HepG2 (cell line): ENCODE measurements at places on chromosomes 4 and X.

GRCh38 chrX:125681507-125681906, 361.8 kb downstream of the TEX13C start:
- no peak overlapping the region for H3K4me3 ChIP-seq
- DNase-seq, result no peak
- H3K27ac ChIP-seq, result no peak overlapping the region
- H3K27me3 ChIP-seq, result no peaks in the 10 kb centered on the region
- H3K4me1 ChIP-seq, result no peaks in the 10 kb centered on the region

DNA sequence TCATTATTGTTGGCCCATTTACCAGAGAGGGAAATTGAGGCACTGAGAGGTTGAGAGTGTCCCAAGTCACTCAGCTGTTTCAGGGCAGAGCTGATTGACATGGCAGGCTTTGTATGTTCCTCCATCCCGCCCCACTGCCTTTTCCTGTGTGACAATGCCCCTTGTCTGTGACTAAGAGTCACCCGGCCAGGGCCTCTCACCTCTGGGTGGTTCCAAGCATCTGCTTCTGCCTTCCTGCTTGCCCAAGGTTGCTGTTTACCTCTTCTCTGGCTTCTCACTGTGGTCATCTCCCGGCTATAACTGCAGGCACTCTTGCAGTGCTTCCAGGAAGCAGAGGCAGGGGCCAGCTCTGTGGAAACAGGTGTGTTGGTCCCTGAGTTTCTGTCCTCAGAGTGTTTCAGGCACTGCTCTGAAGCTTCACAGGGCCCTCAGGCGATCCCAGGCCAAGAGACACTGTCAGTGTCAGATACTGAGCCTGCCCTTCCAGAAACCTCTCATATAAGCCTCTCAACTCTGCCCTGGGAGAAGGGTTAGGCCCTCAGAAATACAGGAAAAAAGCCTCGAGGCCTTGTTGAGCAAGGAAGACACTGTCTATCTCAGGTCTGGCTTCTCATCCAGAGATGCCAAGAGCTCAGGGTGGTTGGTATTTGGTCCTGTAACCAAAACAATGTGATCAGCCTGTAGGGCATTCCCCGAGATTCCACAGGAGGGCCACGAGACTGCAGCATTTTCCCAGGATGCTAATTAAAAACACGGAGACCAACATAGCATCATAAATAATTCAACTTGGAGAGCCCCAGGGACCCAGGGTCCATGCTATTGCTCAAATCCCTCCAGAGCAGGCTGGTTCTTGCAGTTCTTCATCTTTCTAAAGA, 42.0 kb upstream of the PROM1 start:
- H3K27ac ChIP-seq, result no peak overlapping the region
- DNase-seq, result no peak
- H3K4me3 ChIP-seq, result no peak overlapping the region
- H3K4me1 ChIP-seq, result peaks cover 78% of the 10 kb centered on the region

GRCh38 chr4:40656201-40656863, 26.7 kb upstream of the RBM47 start:
- H3K4me1 ChIP-seq, result no peaks in the 10 kb centered on the region; the same call in 1 of the 2 replicates
- H3K27ac ChIP-seq, result no peak overlapping the region
- no peaks in the 10 kb centered on the region for H3K36me3 ChIP-seq
- no peak for DNase-seq
- no peak overlapping the region for H3K4me3 ChIP-seq

DNA sequence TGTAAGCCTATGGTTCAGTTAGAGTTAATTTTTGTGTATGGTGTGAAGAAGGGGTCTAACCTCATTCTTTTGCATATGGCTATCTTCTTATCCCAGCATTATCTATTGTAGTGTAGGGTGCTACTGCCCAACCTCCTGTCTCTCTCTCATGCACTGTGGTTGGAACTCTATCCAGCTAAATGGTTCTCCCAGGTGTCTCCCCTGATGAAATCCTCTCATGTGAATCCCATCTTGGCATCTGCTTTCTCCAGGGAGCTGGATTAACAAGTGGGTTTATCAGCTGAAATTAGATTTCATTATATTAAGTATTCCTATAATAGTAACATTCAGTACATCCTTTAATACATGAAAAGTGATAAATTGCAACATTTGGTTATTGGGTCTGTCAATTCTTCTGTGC, 224.7 kb upstream of the SFRP2 start:
- no peak for DNase-seq
- H3K4me1 ChIP-seq, result no peaks in the 10 kb centered on the region
- H3K4me3 ChIP-seq, result no peak overlapping the region
- H3K27ac ChIP-seq, result no peak overlapping the region
- no peaks in the 10 kb centered on the region for H3K36me3 ChIP-seq

- H3K4me3 ChIP-seq, result no peak overlapping the region
- H3K27me3 ChIP-seq, result no peaks in the 10 kb centered on the region
- no peaks in the 10 kb centered on the region for H3K4me1 ChIP-seq
- no peaks in the 10 kb centered on the region for H3K36me3 ChIP-seq
- DNase-seq, result no peak
Measured at GRCh38 chrX:125340490-125340889, 20.8 kb downstream of the TEX13C start.

DNA sequence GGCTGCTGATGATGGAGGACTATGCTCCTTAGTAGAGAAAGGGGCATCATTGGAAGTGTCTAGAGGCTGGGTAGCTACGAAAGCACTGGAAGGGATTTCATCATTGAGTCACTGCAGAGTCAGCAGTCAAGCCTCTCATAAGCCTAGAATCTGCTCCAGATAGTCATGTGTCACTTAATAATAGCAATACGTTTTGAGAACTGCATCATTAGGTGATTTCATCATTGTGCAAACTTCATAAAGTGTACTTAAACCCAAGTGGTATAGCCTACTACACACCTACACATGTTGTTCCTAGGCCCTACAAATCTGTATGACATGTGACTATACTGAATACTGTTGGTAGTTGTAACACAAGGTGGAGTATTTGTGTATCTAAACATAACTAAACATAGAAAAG, 165.6 kb downstream of the PTTG2 start:
- H3K4me1 ChIP-seq, result peaks cover 69% of the 10 kb centered on the region
- DNase-seq, result no peak
- no peak overlapping the region for H3K4me3 ChIP-seq
- H3K27me3 ChIP-seq, result no peaks in the 10 kb centered on the region
- H3K36me3 ChIP-seq, result 0 out of 2 replicates have a peak, but pooled peaks cover 1% of the 10 kb centered on the region
- no peak overlapping the region for H3K27ac ChIP-seq

- H3K4me1 ChIP-seq, result no peaks in the 10 kb centered on the region
- H3K36me3 ChIP-seq, result no peaks in the 10 kb centered on the region
- no peak for DNase-seq
- no peaks in the 10 kb centered on the region for H3K27me3 ChIP-seq
- H3K4me3 ChIP-seq, result no peak overlapping the region
Measured at GRCh38 chr4:80116516-80116915, 43.5 kb upstream of the ANTXR2 start.

- no peak overlapping the region for H3K4me3 ChIP-seq
- no peak for DNase-seq
- H3K4me1 ChIP-seq, result no peaks in the 10 kb centered on the region
- H3K27me3 ChIP-seq, result no peaks in the 10 kb centered on the region
- no peaks in the 10 kb centered on the region; the same call in none of the 3 replicates for H3K36me3 ChIP-seq
Measured at GRCh38 chr4:84901173-84901572, 65.3 kb downstream of the WDFY3 start.

- H3K4me1 ChIP-seq, result peaks cover 22% of the 10 kb centered on the region
- H3K27ac ChIP-seq, result no peak overlapping the region
Measured at GRCh38 chr4:15658136-15658770, 3.1 kb upstream of the FBXL5 start.

DNA sequence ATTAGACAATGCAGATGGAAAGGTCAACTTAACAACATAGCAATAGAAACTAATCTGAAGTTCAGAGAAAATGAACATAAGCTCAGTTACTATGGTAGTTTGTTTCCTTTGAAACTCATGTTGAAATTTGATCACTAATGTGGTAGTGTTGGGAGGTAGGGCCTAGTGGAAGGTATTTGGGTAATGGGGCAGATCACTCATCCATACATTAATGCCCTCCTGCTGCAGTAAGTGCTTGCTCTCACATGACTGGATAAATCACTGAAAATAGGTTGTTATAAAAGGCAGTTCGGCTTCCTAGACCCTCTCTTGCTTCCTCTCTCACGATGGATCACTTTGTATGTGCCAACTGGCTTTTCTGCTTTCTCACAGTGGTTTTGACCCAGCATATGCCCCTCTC, 567.4 kb upstream of the GALNT7 start:
- no peaks in the 10 kb centered on the region for H3K27me3 ChIP-seq
- H3K4me1 ChIP-seq, result no peaks in the 10 kb centered on the region
- H3K36me3 ChIP-seq, result no peaks in the 10 kb centered on the region
- H3K4me3 ChIP-seq, result no peak overlapping the region
- no peak for DNase-seq
- no peak overlapping the region for H3K27ac ChIP-seq

- H3K27me3 ChIP-seq, result no peaks in the 10 kb centered on the region
- H3K27ac ChIP-seq, result no peak overlapping the region
- H3K4me3 ChIP-seq, result no peak overlapping the region
- no peaks in the 10 kb centered on the region for H3K4me1 ChIP-seq
- no peaks in the 10 kb centered on the region for H3K36me3 ChIP-seq
Measured at GRCh38 chr4:46270986-46271596, 118.8 kb downstream of the GABRA2 start.

- no peak for DNase-seq
- no peak within 1 kb of the TSS for H3K4me3 ChIP-seq
- H3K36me3 ChIP-seq, result no peaks in the 10 kb centered on the region
- no peaks in the 10 kb centered on the region for H3K4me1 ChIP-seq
- H3K27me3 ChIP-seq, result no peaks in the 10 kb centered on the region
- no peak within 1 kb of the TSS for H3K27ac ChIP-seq
Measured at GRCh38 chr4:69995526-69996016, at the start of gene STATH. TSS of gene STATH (plus strand) at chr4:69995966. CDS start at chr4:69998438, 2,472 bp downstream.

- no peak for DNase-seq
- H3K27me3 ChIP-seq, result no peaks in the 10 kb centered on the region
- H3K36me3 ChIP-seq, result no peaks in the 10 kb centered on the region
- H3K27ac ChIP-seq, result no peak overlapping the region
- no peaks in the 10 kb centered on the region for H3K4me1 ChIP-seq
Measured at GRCh38 chrX:11254417-11255109, 38.6 kb upstream of the AMELX start.

GRCh38 chrX:150205011-150205410, 158.1 kb upstream of the MAMLD1 start:
- H3K27me3 ChIP-seq, result no peaks in the 10 kb centered on the region
- no peak for DNase-seq
- no peak overlapping the region for H3K4me3 ChIP-seq
- H3K36me3 ChIP-seq, result no peaks in the 10 kb centered on the region
